GM12865 (cell line): ENCODE measurements at places on chromosomes 11 and 22.

DNA sequence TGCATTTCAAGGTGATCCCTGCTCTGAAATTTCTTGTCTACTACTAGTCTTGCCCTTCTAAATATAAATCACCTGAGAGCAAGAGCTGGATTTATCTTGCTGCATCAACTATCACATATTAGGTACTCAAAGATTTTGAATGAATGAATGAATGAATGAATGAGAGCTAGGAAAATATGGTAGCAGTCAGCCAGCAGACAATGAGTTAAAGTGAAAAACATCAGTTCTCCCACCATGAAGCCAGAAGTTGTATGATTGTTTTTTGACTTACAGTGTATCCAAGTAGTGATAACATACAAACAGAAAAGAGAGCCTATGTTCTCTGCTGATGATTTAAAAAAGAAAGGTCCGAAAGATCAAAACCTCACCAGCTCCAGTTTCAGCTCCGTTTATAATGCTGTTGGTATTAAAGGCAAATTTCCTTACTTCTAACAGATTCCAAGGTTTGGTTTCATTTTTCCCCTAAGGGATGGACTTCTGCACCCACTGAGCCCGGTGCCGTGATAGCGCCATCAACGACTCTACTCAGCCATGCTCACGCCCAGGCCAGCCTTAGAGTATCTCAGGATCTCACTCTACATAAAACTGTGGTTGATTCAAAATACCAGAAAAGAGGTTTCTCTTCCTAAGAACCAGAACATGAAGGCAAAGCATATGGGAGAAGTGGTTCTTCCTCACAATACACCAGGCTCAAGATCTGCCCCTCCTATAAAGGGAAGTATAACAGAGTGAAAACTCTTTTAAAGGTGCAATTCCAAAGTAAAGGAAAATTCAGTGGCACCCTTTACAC, 92.0 kb downstream of the SGSM3 start:
- DNase-seq, result peak; percentile 31

DNA sequence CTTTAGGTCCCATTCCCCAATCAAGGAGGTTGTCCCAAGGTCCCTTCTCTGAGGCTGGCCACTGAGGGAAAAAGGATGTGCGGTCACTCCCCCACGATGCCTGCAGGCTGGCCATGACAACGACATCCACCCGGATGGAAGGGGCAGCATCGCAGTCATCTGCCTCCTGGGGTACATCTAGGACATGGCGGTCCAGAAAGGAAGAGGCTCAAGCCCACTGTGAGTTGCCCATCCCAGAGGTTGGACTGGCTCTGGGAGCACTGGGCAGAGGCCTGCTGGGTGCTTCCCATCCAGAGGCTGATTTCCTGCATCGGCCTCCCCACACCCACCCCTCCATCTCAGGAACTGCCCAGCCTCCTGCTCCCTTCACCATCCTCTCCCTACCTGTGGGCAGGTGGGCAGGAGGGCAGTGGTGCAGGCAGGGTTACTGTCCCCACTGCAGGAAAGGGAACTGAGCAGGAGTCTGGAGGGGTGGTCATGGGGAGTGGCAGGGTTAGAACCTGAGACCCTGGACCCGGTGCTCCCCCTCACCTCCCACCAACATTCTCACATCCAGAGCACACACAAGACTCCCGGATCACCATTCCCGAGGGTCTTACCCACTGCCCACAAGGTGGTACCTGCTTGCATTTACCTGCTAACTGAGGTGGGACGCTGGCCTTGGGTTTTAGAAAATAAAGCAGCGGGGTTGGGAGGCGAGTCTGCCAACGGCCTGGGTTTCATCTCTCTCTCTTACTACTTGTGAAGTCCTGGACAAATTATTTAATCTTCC, 4.4 kb downstream of the RCE1 start:
- DNase-seq, result no peak

- DNase-seq, result no peak
These were observed 2.1 kb downstream of the C11orf16 start for GRCh38 chr11:8930456-8931175.

GRCh38 chr11:69796063-69796462, 20.9 kb upstream of the FGF4 start:
- no peak for DNase-seq

- DNase-seq, result no peak
These were observed 66.5 kb upstream of the TMEM45B start for GRCh38 chr11:129749141-129749540.

GRCh38 chr11:7558046-7558445, 44.2 kb downstream of the PPFIBP2 start:
- no peak for DNase-seq

DNA sequence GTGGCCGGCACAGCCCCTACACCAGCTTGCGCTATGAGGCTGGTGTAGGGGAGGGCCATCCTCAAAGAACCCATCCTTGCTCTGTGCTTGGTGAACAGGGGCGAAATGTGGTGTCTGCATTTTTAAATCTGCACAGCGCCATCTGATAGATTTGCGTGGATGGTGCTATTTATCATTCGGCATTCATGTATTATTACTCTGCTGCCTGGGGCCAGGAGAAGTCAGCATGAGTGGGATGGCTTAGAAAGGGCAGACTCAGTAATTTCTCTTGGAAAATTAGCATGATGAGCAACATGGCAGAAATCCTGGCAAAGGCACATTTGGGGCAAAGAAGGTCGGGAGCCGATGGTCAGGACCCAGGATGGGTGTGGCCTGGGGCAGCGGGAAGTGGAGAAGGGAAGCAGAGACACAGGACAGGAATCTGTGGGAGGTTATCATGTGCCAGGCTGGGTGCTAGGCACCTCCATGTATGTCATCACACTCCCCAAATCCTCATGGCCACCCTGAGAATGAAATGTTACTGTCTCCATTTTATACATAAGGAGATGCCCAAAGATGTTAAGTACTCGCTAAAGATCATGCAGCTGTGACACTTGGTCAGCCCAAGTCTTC, 149.0 kb downstream of the CEP164 start:
- DNase-seq, result no peak

DNA sequence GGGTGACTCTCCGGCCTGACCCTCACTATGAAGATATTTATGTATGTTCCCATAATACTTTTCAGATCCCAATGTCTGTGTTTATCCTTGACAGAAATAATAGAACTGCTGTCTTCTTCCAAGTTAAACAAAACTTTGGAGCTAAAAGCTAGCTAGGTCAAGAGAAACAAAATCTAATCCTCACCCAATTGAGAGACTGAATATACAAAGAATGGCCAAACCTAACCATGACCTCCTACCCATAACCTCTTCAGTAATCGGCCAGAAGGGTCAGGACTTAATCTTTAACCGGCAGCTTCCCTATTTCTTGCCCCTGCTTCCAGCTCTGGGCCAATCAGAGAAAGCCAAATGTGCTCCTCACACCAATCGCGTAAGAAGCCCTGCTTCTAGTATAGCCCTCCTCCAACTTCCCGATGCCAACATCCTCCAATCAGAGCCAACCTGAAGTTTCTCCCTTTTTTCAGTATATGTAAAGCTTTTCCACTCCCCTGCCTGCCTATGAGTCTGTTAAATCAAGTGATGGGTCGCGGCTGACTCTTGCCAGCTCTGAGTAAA, 1.7 kb upstream of the DDX6 start:
- DNase-seq, result peak; percentile 96
